Effector memory CD8-positive, alpha-beta T cell (primary cell): ENCODE measurements at places on chromosomes 11 and 22.

GRCh38 chr11:85912414-85912813 lies 57.2 kb downstream of the CCDC83 start:
- no peaks in the 10 kb centered on the region for H3K4me1 ChIP-seq
- H3K4me3 ChIP-seq, result no peak overlapping the region
- H3K36me3 ChIP-seq, result no peaks in the 10 kb centered on the region
- no peaks in the 10 kb centered on the region for H3K27me3 ChIP-seq
- H3K27ac ChIP-seq, result no peak overlapping the region

GRCh38 chr11:47233989-47234668 lies 14.5 kb downstream of the ACP2 start:
- H3K4me1 ChIP-seq, result peaks cover 6% of the 10 kb centered on the region
- no peak overlapping the region for H3K4me3 ChIP-seq
- H3K27ac ChIP-seq, result peak overlapping the region; percentile 76
- peaks cover 23% of the 10 kb centered on the region for H3K36me3 ChIP-seq
- H3K27me3 ChIP-seq, result no peaks in the 10 kb centered on the region

DNA sequence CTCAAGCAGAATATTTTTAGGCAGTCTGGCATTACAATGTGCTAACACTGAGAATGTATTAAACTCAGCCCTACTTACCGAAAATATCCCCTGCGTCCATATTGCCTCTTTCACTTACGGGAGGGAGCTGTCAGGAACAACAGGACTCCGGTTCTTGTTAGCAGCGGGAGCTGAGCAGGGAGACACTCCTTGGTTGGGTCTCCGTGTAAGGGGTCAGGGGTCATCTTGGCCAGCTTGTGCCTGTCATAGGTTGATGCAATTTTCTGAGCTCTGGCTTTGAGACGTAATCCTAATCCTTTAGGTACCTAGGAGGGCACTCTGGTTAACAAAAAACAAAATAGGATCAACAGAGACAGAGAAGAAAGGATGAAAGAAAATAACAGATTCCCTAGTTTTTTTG lies 1477.2 kb downstream of the BRD1 start:
- peaks cover 13% of the 10 kb centered on the region for H3K27me3 ChIP-seq
- no peak overlapping the region for H3K4me3 ChIP-seq
- no peaks in the 10 kb centered on the region for H3K36me3 ChIP-seq
- no peak overlapping the region for H3K27ac ChIP-seq
- no peak for DNase-seq

GRCh38 chr11:126615845-126616244 lies 260.4 kb downstream of the ST3GAL4 start:
- no peak overlapping the region for H3K4me3 ChIP-seq
- H3K27me3 ChIP-seq, result peaks cover 53% of the 10 kb centered on the region
- no peak overlapping the region for H3K27ac ChIP-seq
- no peaks in the 10 kb centered on the region for H3K36me3 ChIP-seq
- no peaks in the 10 kb centered on the region for H3K4me1 ChIP-seq

- no peak overlapping the region for H3K27ac ChIP-seq
- no peaks in the 10 kb centered on the region for H3K4me1 ChIP-seq
- no peak for DNase-seq
- H3K36me3 ChIP-seq, result no peaks in the 10 kb centered on the region
Observed at GRCh38 chr22:32775957-32776356, 25.5 kb upstream of the TIMP3 start.

DNA sequence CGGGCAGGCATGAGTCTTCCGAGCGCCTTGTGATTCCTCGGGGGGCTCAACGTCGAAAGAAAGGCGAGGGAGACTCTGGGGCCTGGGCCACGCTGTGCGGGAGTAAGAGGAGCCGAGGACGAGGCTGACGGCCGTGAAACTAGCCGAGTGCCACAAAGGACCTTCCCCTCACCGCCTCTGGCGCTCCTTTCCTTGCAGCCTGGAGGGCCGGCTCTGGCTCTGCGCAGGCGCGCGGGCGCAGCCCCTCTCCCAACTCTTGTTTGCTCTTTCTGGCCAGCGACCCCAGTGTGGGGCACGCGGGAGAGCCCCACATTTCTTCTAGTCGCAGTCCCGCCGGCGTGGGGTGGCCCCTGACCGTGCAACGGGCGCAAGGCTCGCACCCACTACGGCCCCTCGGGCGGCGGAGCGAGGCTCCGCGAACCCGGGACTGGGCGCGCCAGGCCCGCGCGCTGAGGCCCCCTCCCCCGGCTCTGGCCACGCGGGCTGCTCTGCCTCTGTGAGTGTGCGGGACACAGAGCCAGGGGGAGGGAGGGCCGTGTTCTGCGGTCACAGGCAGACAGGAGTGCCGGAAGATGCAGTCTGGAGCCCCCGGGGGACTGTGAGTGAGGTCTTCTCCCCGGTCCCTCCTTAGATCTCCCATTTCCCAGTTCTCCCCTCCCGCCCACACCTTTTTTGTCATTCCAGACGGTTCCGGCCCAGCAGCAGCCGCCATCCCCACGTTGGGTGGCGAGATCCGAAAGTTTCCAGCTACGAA lies 1.0 kb upstream of the TOB2 start:
- H3K4me1 ChIP-seq, result peaks cover 32% of the 10 kb centered on the region
- no peaks in the 10 kb centered on the region for H3K27me3 ChIP-seq
- H3K36me3 ChIP-seq, result peaks cover 57% of the 10 kb centered on the region
- peak; percentile 44 for DNase-seq
- H3K4me3 ChIP-seq, result peak overlapping the region; percentile 99

- DNase-seq, result peak; percentile 76
- H3K36me3 ChIP-seq, result no peaks in the 10 kb centered on the region
- H3K27me3 ChIP-seq, result no peaks in the 10 kb centered on the region
- H3K4me1 ChIP-seq, result peaks cover 30% of the 10 kb centered on the region
- H3K4me3 ChIP-seq, result peak within 1 kb of the TSS; percentile 90
- peak within 1 kb of the TSS; percentile 86 for H3K27ac ChIP-seq
Observed at GRCh38 chr22:21982338-21982965, at the start of gene TOP3B. Gene TOP3B (minus strand): TSS chr22:21982787. CDS start chr22:21975709, 7,078 bp downstream.

GRCh38 chr11:122128146-122128545 lies 12.1 kb upstream of the BLID start:
- H3K27me3 ChIP-seq, result no peaks in the 10 kb centered on the region
- H3K36me3 ChIP-seq, result no peaks in the 10 kb centered on the region
- no peak overlapping the region for H3K27ac ChIP-seq
- DNase-seq, result no peak

- H3K27me3 ChIP-seq, result no peaks in the 10 kb centered on the region
- DNase-seq, result no peak
- H3K27ac ChIP-seq, result peak overlapping the region; percentile 12
- peaks cover 74% of the 10 kb centered on the region for H3K36me3 ChIP-seq
- no peak overlapping the region for H3K4me3 ChIP-seq
Observed at GRCh38 chr22:35333220-35333619, 33.5 kb downstream of the TOM1 start.

DNA sequence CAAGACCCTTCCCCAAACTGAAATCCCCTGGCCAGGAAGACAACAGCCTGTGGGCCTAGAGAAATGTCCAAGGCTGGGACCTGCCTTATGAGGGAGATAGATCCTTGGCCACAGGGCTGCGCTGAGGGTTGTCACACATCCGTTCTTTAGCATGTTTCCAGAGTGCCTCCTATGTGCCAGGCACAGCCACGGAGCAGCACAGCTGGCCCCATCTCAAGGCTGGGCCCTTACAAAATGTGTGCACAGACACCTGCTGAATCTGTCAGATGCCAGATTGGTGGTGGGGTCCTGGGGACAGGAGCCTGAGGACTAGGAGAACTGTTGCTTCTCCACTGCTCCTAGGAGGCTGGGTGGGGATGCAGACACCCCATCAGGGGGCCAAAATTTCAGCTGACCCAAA lies 11.2 kb downstream of the GRIK4 start:
- H3K27me3 ChIP-seq, result peaks cover 24% of the 10 kb centered on the region
- DNase-seq, result no peak
- peaks cover 3% of the 10 kb centered on the region for H3K36me3 ChIP-seq
- no peak overlapping the region for H3K27ac ChIP-seq
- no peak overlapping the region for H3K4me3 ChIP-seq

DNA sequence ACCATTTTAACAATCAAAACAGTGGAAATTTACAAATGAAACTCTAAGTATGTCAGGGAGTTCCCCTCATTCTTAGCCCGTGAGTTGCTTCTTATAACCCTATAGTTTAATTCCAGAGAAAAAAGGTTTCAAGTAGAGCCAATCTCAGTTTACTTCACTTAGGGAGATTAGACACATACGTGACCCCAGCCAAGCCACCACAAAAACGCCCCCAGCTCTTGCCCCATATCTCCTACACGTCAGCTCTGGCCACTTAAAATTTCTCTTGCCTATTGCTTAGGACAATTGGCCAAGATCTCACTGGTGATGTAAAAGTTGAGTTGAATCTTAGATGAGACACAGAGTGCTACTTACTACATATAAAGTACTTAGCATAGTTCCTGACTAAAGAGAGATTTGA lies 166.4 kb downstream of the ETS1 start:
- H3K36me3 ChIP-seq, result peaks cover 8% of the 10 kb centered on the region
- peak overlapping the region; percentile 65 for H3K27ac ChIP-seq
- H3K27me3 ChIP-seq, result no peaks in the 10 kb centered on the region
- peaks cover 26% of the 10 kb centered on the region for H3K4me1 ChIP-seq

DNA sequence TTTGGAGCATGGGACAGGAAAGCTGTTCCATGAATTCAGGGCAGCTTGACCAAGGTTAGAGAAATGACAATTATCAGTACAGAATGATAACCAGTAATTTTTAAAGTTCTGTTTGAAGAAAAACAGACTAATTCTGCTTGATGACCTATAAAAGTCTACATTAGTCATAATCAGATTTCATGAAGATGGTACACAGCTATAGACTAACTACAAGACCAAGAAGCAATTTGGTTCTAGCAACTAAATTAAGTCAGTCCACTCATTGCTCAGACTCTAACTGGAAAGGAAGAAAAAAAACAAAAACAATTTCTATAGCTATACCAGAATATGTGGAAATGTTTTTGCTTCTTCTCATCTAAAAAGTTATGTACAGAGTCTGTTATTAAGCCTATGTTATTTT lies 24.9 kb downstream of the MRTFA start:
- no peak overlapping the region for H3K4me3 ChIP-seq
- no peak overlapping the region for H3K27ac ChIP-seq

DNA sequence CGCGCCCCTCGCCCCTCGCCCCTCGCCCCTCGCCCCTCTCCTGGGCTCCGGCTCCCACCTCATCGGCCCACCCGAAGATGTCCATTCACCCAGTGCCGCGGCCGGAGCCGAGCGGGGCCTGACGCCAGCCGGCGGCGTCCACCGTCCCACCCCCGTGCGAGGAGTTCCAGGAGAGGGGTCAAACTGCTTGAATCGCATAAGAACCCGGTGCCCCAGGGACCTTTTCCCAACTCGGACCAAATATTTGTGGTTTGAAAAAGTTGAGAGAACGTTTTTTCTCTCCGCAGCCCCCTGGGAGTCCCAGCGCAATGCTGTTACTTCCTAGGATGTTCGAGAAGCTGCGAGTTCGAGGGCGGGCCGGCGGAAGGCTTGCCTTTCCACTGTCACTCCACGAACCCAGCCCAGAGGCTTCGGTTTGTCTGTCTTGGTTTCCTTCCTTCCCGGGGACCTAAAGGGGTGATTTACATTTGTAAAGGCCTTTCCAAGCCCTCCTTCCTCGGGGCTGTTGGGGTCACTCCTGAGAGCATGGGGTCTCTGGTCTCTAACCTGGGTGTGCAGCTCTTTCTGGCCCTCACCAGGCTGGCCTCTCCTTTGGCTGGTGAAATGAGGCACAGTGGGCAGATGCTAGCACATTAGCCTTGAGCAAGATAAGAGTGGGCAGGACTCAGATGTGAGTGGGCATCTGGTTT lies 38.0 kb downstream of the ETS1 start:
- H3K4me1 ChIP-seq, result peaks cover 64% of the 10 kb centered on the region
- no peak for DNase-seq
- H3K36me3 ChIP-seq, result peaks cover 6% of the 10 kb centered on the region
- H3K4me3 ChIP-seq, result no peak overlapping the region

DNA sequence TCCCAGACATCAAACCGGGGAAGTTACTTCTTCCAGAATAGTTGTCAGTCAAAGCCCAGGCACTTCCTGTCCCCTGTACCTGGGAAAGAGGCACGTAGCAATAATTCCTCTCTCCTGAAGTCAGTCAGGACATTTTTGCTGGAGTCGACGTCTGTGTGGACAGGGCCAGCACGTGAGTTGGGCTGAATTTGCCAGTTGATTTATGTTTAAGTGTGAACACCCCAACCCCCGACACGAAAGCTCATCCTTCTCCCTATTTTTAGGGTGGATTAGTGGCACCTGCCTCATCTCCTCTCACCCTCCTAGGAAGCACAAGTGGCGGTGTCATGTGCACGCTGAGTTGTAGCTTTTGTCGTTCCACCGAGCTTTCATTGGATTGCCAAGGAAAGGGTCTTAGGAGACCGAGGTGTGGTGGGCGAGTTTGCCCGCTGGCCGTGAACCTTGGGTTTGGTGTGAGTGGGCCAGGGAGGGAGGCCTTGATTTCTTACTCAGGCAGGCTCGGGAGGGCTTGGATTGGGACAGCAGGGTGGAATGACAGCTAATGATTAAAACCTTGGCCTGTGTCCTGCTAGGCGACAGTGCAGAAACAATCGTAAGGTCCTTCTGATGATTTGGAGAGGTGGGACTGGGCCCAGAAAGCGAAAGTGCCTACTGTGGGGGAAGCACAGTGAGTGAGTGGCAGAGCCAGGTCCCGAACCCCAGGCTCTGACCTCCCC lies 87.0 kb upstream of the CRYBB3 start:
- no peaks in the 10 kb centered on the region for H3K36me3 ChIP-seq
- H3K4me1 ChIP-seq, result peaks cover 19% of the 10 kb centered on the region
- H3K4me3 ChIP-seq, result peak overlapping the region; percentile 79
- H3K27ac ChIP-seq, result peak overlapping the region; percentile 80
- H3K27me3 ChIP-seq, result no peaks in the 10 kb centered on the region

GRCh38 chr22:50105208-50106100 lies 15.6 kb downstream of the MOV10L1 start:
- no peaks in the 10 kb centered on the region for H3K36me3 ChIP-seq
- H3K4me3 ChIP-seq, result peak overlapping the region; percentile 25
- H3K27ac ChIP-seq, result no peak overlapping the region
- peaks cover 5% of the 10 kb centered on the region for H3K4me1 ChIP-seq
- no peak for DNase-seq

GRCh38 chr22:35642305-35642741 lies 5.9 kb upstream of the APOL6 start:
- no peak overlapping the region for H3K4me3 ChIP-seq
- no peak for DNase-seq
- H3K4me1 ChIP-seq, result peaks cover 3% of the 10 kb centered on the region
- no peak overlapping the region for H3K27ac ChIP-seq
- peaks cover 22% of the 10 kb centered on the region for H3K27me3 ChIP-seq
